ENCODE measurements at places on chromosomes 1 and 21.
A peak's percentile ranks its signal among the peaks of the same experiment; 100 is the strongest.

- DNase-seq = no peak
Measured at GRCh38 chr1:68213843-68214242, 18.5 kb downstream of the WLS start.

DNA sequence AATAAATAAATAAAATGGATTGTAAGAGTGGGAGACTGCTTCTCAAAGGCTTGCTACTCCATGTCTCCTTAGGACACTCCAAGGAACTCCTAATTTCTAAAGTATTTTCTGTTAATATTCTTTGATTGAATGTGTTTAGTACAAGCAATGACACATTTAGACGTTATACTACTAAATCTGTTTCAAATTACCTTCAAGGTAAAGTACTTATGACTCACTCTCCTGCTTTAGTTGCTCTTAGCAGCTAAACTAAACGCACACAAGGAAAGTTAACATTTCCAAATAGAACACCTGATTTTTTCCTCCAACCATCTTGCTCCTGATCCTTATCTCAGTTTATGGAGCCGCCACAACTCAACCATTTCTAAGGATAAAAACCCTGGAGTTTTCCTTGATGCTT, 969.8 kb upstream of the ADGRL4 start:
- DNase-seq = no peak

- DNase-seq = no peak
Measured at GRCh38 chr1:204563307-204563706, 47.1 kb downstream of the MDM4 start.

GRCh38 chr21:37550618-37551330, 184.2 kb downstream of the DYRK1A start:
- DNase-seq = no peak

- DNase-seq = no peak
Measured at GRCh38 chr1:119184972-119185371, 44.5 kb upstream of the WARS2 start.

DNA sequence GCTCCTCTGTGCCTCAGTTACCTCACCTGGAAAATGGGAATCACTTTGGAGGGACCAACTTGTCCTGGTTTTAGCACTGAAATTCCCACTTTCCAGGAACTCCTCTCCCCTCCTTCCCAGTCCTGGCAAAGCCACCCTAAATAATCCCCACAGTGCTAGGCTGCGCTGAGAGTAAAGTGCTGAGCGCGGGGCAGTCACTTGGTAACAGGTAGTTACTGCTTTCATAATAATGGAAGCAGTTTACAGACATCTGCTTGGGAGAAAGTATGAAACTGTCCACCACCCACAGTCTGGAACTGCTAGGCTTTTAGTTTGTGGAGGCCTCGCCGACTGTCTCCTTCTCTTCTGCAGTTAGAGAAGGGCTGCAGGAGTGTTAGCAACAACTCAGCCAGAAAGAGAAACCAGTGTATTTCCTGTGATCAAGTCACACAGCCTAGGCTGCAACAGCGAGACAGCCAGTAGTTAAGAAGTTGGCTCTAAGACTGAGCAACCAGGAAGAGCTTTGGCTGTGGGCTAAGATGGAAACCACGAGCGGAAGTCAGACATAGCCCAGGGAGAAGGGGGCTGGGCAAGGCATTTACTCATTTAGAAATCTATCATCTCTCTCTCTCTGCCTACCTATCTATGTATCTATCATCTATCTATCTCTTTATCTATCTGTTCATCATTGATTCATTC, 30.8 kb upstream of the ABCG1 start:
- DNase-seq = peak; percentile 93

- DNase-seq = peak; percentile 94
Measured at GRCh38 chr1:165129568-165130164, 226.8 kb downstream of the LMX1A start.

- DNase-seq = no peak
Measured at GRCh38 chr1:8574985-8575384, 242.5 kb downstream of the RERE start.

DNA sequence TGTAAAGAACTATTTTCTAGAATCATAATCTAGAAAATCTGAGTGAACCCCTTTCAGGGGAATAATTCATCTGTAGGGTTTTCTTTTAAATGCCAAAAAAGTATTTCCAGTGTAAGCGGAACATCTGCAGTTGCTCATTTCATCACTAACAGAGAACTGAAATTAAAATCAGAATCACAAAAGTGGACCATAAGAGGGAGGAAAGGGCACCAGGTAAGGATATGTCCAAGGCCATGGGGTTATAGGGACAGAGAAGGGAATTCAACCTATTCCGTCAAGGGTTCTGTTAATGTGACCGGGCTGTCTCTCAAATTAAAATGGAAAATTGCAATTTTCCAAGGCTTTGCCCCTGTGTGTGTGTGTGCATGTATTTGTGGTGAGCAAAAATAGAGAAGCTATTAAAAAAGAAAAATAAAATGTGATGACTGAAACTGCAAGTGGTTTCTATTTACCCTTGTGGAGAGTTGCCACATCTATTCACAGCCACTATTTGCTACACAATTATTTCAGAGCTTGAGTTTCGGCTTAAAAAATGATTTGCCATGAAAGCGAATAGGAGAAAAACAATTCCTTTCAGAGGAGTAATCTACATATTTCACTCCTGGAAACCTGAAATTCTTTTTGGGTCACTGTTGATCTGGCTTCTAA, 53.1 kb downstream of the APP start:
- DNase-seq = peak; percentile 39

DNA sequence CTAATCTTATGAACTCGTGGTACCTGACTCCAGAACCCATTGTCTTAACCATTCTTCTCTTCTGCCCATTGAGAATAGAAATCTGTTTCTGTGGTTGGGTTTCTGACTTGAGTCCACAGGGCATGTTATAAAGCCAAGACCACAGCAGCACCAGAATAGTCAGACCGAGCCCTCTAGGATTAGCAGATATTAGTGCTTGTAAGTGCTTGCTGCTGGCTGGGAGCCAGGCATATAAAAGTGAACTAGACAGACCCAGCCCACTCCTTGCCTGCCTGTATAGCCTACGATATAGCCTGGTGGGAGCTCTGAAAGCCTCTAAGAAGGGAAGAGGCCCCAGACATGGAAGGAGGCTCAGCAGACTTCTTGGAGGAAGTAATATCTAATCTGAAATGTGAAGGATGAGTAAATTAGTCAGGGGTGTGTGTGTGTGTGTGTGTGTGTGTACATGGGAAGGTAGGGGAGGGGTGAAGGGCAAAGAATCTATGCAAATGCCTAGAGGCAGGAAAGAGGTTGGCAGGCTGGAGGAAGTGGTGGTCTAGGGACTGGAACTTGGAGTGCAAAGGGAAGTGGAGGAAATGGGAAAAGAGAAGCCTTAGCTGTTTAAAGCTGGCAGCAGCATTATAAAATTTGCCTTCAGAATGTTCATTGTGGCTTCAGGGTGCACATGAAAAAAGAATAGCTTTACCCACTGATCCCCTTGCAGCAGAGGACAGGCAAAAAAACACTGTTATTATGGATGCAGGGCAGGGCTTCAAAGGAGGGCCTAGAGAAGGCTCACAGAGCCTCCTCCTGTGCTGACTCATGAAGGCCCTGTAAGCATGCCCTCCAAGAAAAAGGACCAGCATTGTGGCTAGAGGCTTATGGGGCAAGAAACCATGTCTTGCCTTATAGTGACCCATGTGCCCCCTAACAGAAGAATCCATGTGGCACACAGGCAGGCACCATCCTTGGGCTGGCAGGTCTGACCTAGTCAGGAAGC, 169.2 kb downstream of the LMX1A start:
- no peak for DNase-seq

DNA sequence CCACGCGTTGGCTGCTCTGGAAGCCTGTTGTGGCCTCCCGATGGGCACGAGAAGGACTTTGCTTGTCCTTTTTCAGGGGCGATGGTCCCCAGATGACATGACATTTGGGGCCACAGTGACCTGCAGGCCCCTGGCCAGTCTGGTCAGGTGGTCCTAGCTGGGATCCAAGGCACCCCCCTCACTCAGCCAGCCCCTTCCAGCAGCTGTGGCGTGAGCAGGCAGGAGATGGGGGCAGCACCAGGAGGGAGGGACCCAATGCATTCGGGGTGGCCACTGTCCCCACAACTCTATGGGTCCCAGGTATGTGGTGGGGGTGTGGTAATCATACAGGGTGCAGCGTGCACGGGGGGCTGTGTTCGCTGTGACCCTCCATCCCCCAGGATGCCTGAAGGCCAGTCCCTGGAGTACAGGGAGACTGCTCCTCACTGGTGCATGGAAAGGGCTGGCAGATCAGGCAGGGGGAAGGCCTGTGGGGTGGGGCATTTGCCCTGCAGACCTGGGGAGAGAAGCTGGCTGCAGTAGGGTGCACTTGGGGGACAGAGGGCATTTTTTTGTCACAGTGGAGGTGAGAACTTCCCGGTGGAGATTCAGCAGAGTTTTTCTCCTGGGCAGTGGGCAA, 31.7 kb downstream of the WNT3A start:
- no peak for DNase-seq

DNA sequence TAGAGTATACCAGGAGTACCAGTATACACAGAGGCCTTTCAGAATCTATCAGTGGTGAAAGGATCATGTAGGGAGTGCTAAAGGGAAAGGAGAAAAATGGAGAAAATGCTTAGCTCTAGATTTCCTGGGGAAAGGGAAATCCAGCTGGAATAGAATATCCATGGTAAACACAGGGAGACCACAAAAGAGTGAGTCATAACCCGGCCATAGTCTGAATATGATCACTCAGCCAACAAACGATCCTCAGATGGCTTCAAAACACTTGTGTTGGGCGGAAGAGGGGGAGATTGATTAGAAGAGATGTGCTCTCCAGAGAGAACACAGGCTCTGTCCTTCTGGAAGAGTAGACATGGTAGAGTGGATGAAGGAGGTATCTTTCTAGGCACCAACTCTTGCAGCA, 180.6 kb downstream of the PAPPA2 start:
- no peak for DNase-seq

DNA sequence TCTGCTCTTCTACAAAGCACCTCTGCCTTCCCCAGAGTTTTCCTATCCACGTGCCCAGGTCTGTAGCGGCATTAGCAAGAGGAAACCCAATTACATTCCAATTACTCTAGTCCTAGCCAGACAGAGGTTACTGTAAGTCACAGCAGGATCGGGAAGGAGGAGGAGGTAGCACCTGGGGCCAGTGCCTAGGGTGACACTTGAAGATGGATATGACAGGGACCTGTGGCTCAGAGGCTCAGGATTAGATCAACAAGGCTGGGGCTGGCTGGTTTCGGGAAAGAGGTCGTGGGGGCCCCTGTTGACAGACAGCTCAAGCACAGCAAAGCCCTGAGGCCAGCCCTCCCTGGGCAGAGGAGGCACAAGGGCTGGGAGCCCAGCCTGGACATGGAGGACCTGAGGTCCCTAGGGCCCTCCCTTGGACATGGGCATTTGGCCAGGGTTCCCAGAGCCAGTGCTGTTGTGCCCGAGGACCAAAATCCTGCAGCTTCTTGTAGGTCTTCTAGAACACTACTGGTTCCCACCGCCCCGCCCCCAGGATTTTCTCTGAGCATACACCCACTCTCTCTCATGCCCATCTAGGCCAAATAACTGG, 3.0 kb upstream of the HCRTR1 start:
- no peak for DNase-seq

GRCh38 chr1:151905070-151905442, 4.3 kb downstream of the THEM4 start:
- no peak for DNase-seq

DNA sequence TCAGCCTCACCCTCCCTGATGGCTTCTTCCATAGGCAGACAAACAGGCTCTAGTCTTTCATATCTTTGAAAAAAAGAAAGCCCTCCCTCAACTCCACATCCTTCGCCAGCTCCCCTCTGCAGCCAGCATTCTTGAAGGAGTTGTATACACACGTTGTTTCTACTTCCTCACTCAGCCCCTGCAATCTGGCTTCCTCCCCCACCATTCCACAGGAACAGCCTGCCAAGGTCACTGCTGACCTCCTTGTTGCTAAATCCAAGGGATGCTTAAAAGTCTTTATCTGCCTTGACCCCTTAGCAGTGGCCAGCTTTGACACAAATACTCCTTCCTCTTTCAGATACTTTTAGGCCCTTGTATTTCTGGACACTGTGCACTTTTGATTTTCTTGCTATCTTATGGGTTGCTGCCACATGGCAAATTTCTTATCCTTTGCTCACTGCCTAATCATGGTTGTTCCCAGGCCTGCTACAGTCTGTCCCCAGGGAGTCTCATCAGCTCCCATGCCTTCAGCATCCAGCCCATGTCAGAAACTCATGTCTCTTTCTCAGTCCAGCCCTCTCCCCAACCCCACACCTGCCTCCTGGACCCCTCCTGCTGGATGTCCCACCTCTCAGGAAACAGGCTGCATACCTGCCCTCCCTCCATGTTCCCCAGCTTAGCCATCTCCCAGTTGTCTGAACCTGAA, 8.3 kb downstream of the FAM229A start:
- DNase-seq = no peak

- no peak for DNase-seq
Measured at GRCh38 chr1:158285756-158286241, 3.9 kb upstream of the CD1C start.

All from MM.1S (cell line).